A172 (cell line): ENCODE measurements at places on chromosomes 1 and 21. TPM values are rescaled to one million over a fixed set of nuclear protein-coding genes. Genes with fewer than 3 reads are reported as not detected.

Gene SPAG17
- 0.05 and 0.12 TPM in 2 replicates for total RNA-seq

DNA sequence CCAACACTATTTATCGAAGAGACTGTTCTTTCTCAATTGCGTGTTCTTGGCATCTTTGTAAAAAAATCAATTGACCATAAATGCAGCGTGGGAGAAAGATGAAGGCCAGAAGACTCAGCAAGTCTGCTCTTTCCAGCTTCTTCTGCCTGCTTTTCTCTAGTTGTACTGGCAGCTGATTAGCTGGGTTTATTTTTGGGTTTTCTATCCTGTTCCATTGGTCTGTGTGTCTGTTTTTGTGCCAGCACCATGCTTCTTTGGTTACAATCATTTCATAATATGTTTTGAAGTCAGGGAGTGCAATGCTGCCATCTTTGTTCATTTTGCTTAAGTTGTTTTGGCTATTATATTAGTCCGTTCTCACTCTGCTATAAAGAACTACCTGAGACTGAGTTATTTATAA is 201.8 kb upstream of the B3GALT2 start:
- DNase-seq: no peak

DNA sequence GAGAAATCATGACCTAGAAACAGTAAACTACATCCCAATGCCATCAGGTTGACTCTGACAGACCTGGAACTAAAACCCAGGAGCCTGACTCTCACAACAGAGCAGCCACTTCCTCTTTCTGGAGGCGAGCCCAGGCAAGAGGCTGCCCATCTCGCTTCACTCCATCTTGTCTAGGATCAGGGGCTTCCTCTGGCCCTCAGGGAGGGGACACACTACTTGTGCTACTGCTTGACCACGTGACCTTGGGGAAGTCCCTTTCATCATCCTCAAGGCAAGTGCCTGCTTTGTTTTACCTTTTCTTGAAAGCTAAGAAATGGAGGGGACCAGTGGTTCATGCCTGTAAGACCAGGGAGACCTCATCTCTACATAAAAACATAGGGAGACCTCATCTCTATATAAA is 2.6 kb upstream of the TENT5B start:
- no peak for DNase-seq

- DNase-seq: no peak
These were observed 2.0 kb downstream of the QSOX1 start for GRCh38 chr1:180156631-180157091.

Gene DCST1
- total RNA-seq: not detected in 2 replicates

- DNase-seq: no peak
These were observed 20.1 kb downstream of the GALNT2 start for GRCh38 chr1:230087028-230087716.

GRCh38 chr1:1050577-1051052 is 23.5 kb downstream of the RNF223 start:
- no peak for DNase-seq

Gene TRIM46
- 1.1 and 3.4 TPM in 2 replicates for total RNA-seq

DNA sequence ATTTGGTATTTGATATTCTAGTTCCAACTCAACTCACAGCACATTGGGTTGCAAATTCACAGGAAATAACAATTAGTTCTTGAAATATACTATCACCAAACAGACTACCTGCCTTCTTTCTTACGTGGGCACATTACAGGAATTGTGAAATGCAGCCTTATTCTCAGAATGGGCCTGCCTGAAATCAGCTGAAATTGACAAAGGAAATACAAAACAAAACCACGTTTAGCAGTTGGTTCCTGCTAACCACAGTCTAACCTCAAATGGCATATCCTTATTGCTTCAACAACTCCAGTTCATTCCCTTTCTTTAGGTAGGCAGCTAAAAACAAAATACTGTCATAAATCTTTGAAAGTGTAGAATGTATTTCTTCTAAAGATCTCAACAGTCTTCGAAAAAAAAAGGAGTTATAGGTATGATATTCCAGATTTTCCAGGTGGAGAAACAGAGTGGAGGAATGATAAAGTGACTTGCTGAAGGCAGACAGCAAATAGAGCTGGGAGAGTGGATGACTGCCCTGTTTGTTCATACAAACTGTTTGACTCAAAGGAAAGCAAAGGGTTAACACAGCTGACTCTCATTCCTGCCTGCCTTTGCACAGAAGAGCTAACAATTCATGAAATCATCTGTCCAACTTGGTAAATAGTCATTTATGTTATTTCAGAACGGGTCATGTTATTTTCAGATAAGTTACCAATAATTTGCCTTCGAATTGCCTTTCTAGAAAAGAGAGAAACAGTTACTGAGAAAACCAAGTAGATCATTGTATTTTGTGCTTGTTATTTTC is 1.6 kb upstream of the GREM2 start:
- no peak for DNase-seq

DNA sequence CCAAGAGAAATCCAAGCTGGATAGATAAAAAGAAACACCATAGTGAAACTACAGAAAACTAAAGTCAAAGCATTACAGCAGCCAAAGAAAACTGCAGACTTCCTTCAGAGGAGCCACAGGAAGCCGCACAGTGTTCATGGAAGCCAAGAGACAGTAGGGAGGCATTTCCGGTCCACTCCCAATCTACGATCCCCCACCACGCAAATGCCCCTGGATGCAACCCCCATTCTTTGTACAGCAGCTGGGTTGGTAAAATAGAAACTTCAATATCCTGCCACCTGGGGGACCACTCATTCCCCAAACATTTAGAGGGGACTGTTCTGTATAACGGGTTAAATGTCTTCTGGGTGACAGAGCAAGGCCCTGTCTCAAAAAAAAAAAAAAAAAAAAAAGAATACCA is 43.9 kb upstream of the TSPEAR start:
- DNase-seq: no peak

- DNase-seq: no peak
These were observed 157.0 kb upstream of the COA6 start for GRCh38 chr1:234216116-234216703.

DNA sequence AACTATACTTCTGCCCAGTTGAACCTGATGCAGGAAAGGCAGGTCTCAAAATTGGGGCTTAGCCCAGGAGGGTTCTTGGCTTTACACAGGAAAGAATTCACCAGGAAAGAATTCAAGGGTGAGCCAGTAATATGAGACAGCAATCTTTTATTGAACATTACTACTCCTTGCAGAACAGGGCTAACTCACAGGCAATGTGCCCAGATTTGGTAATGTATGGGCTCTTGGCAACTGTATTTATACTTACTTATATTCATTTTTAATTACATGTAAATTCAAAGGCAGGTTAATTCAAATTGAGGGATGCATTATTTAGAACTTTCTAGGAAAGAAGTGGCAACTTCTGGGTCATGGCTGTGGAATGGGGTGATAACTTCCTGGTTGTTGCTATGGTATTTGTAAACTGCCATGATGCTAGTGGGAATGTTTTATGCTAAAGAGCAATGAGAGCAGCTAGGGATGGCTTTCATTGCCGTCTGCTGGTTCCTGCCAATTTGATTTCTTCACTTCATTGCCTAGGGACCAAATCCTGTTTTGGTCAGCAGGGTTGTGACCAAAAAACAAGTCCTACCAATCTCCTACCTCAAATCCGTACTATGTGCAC is 107.5 kb downstream of the CHRM3 start:
- DNase-seq: no peak

- no peak for DNase-seq
These were observed 118.3 kb downstream of the OLFML2B start for GRCh38 chr1:161905269-161905884.
